ENCODE measurements at places on chromosomes 11 and 22. TPM values are rescaled to one million over a fixed set of nuclear protein-coding genes. Genes with fewer than 3 reads are reported as not detected.

- H3K36me3 ChIP-seq = no peaks in the 10 kb centered on the region
- no peaks in the 10 kb centered on the region for H3K4me1 ChIP-seq
- H3K4me3 ChIP-seq = no peak overlapping the region
- H3K27me3 ChIP-seq = no peaks in the 10 kb centered on the region
- DNase-seq = no peak
- H3K27ac ChIP-seq = no peak overlapping the region
These were observed 642.9 kb upstream of the KIRREL3 start for GRCh38 chr11:127643268-127644058.

GRCh38 chr11:128462922-128463321 lies 124.4 kb downstream of the ETS1 start:
- peak overlapping the region; percentile 8 for H3K27ac ChIP-seq
- H3K4me3 ChIP-seq = no peak overlapping the region
- H3K4me1 ChIP-seq = peaks cover 1% of the 10 kb centered on the region

GRCh38 chr11:61709572-61709971 lies 29.4 kb downstream of the DAGLA start:
- H3K36me3 ChIP-seq = no peaks in the 10 kb centered on the region
- H3K27me3 ChIP-seq = no peaks in the 10 kb centered on the region
- no peak for DNase-seq
- no peak overlapping the region for H3K4me3 ChIP-seq
- H3K27ac ChIP-seq = no peak overlapping the region

- H3K27me3 ChIP-seq = no peaks in the 10 kb centered on the region
- peak; percentile 42 for DNase-seq
- H3K4me3 ChIP-seq = peak overlapping the region; percentile 20
- no peaks in the 10 kb centered on the region for H3K36me3 ChIP-seq
These were observed 27.6 kb upstream of the TOLLIP start for GRCh38 chr11:1336836-1337646.

- no peaks in the 10 kb centered on the region for H3K27me3 ChIP-seq
- H3K4me3 ChIP-seq = no peak overlapping the region
These were observed 985.6 kb downstream of the BRD1 start for GRCh38 chr22:48841881-48842582.

DNA sequence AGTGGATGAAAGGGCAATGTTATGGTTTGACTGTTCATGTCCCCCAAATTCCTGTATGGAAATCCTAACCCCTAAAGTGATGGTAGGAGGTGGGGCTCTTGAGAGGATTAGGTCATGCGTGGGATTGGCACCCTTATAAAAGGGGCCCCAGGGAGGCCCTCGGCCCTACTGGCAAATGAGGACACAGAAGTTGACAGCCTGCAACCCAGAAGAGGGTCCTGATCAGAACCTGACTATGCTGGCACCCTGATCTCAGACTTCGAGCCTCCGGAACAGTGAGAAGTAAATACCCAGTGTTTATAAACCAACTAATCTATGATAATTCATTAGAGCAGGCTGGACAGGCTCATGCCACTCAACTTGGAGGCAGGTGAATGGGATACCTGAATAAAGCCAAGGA lies 8.7 kb downstream of the IFITM10 start:
- H3K4me1 ChIP-seq = no peaks in the 10 kb centered on the region
- no peaks in the 10 kb centered on the region for H3K27me3 ChIP-seq

DNA sequence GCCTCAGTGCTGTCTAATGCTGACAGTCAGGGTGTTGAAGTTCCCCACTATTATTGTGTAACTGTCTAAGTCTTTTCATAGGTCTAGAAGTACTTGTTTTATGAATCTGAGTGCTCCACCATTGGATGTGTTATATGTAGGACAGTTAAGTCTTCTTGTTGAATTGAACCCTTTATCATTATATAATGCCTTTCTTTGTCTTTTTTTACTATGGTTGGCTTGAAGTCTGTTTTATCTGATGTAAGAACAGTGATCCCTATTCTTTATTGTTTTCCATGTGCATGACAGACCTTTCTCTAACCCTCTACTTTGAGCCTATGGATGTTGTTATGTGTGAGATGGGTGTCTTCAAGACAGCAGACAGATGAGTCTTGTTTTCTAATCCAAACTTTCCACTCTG lies 107.8 kb upstream of the C11orf58 start:
- no peaks in the 10 kb centered on the region for H3K27me3 ChIP-seq
- no peak for DNase-seq
- no peak overlapping the region for H3K4me3 ChIP-seq
- H3K27ac ChIP-seq = no peak overlapping the region
- no peaks in the 10 kb centered on the region for H3K4me1 ChIP-seq
- H3K36me3 ChIP-seq = no peaks in the 10 kb centered on the region

DNA sequence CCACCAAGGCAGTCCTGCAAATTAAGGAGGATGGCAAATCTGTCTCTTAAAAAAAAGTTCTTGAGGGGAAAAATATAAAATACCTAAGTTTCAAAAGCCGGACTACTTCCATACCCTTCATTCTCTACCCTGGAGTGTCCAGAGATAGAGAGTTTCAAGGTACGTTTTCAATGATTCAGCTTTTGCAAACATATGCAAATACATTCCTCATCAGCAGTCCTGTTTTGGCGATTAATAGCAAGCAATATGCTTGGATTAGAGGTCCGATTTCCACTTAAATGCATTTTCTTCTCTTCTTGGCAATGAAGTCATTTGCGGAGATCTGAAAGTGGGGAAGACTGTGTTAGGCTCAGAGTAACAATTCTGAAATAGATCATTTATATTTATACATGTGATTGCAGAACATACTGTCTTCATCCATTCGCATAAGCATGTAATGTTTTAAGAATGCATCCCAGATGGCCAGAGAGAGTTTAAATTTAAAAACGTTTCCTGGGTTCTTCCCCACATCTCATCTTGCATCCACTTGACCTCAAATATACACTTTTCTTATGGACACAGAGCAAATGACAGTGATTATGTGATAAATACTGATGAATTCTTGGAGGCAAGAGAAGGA lies 13.8 kb upstream of the TFIP11 start:
- no peak overlapping the region for H3K27ac ChIP-seq
- no peaks in the 10 kb centered on the region for H3K36me3 ChIP-seq
- H3K4me1 ChIP-seq = no peaks in the 10 kb centered on the region
- no peak overlapping the region for H3K4me3 ChIP-seq
- DNase-seq = no peak

DNA sequence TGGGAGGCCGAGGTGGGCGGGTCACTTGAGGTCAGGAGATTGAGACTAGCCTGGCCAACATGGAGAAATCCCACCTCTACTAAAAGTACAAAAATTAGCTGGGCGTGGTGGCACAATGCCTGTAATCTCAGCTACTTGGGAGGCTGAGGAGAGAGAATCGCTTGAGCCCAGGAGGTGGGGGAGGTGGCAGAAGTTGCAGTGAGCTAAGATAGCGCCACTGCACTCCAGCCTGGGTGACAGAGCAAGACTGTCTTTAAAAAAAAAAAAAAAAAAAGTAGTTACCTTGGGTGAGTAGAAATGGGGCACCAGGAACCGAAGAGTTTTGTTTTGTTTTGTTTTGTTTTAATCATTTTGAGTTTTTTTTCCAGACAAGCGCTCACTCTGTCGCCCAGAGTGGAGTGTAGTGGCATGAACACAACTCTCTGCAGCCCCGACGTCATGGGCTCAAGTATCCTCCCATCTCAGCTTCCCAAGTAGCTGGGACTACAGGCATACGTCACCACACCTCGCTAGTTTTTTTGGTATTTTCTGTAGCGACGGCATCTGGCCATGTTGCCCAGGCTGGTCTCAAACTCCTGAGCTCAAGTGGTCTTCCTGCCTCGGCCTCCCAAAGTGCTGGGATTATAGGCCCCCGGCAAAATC lies 15.8 kb downstream of the THAP12 start:
- H3K36me3 ChIP-seq = no peaks in the 10 kb centered on the region
- no peak overlapping the region for H3K4me3 ChIP-seq
- H3K27ac ChIP-seq = no peak overlapping the region
- no peak for DNase-seq
- H3K4me1 ChIP-seq = peaks cover 13% of the 10 kb centered on the region

- H3K4me1 ChIP-seq = no peaks in the 10 kb centered on the region
- H3K27me3 ChIP-seq = no peaks in the 10 kb centered on the region
- H3K36me3 ChIP-seq = no peaks in the 10 kb centered on the region
- H3K27ac ChIP-seq = no peak overlapping the region
- no peak overlapping the region for H3K4me3 ChIP-seq
These were observed 48.0 kb downstream of the IGLL5 start for GRCh38 chr22:22935546-22936157.

- H3K27me3 ChIP-seq = no peaks in the 10 kb centered on the region
- no peaks in the 10 kb centered on the region for H3K4me1 ChIP-seq
- H3K36me3 ChIP-seq = no peaks in the 10 kb centered on the region
- no peak overlapping the region for H3K4me3 ChIP-seq
- no peak for DNase-seq
These were observed 41.6 kb downstream of the EIF3F start for GRCh38 chr11:8028766-8029165.

GRCh38 chr22:38799265-38800002 lies 5.5 kb upstream of the DNAL4 start:
- H3K27ac ChIP-seq = no peak overlapping the region
- H3K4me3 ChIP-seq = no peak overlapping the region
- no peak for DNase-seq
- H3K27me3 ChIP-seq = no peaks in the 10 kb centered on the region
- H3K36me3 ChIP-seq = no peaks in the 10 kb centered on the region
- no peaks in the 10 kb centered on the region for H3K4me1 ChIP-seq

DNA sequence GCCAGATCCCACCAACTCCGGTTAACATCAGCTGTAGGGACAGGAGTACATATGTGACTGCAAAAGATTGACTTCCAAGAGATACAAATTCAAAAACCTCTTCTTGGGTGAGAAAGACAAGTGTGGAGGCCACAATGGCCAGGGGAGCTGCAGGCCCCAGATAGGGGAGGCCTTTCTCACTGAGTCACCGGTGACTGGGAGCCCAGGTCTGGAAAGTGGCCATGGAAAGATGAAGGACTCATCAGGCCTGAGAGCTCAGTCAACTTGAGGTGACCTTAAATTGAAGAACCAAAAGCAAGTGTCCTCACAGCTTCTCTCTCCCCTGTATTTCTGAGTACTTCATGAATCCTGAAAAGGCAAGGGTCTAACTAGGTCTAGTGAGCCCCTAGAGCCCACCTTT lies 90.4 kb upstream of the CLPB start:
- H3K36me3 ChIP-seq = no peaks in the 10 kb centered on the region
- no peaks in the 10 kb centered on the region for H3K4me1 ChIP-seq
- no peak for DNase-seq
- H3K27me3 ChIP-seq = no peaks in the 10 kb centered on the region
- H3K4me3 ChIP-seq = no peak overlapping the region
- H3K27ac ChIP-seq = no peak overlapping the region

DNA sequence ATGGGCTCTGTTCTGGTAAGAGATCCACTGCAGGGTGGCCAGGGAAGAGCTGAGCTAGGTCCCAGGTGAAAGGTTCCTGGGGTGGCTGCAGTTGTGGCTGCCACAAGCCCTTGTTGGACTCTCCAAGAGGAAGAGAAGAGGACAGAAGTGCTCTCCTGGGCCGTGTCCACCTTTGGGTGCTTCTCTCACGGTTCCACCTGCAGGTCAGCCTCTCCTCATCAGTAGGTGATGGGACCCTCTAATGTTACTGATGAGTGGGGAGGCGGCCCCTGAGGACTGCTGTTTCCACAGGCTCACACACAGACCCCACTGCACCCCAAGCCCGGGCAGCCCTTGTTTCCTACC lies 804.9 kb downstream of the BRD1 start:
- no peak overlapping the region for H3K4me3 ChIP-seq
- DNase-seq = no peak
- H3K36me3 ChIP-seq = no peaks in the 10 kb centered on the region
- H3K4me1 ChIP-seq = no peaks in the 10 kb centered on the region
- no peaks in the 10 kb centered on the region for H3K27me3 ChIP-seq

GRCh38 chr11:28939381-28939780 lies 831.2 kb downstream of the METTL15 start:
- H3K4me3 ChIP-seq = no peak overlapping the region
- DNase-seq = no peak
- H3K36me3 ChIP-seq = no peaks in the 10 kb centered on the region
- no peak overlapping the region for H3K27ac ChIP-seq
- no peaks in the 10 kb centered on the region for H3K4me1 ChIP-seq

GRCh38 chr11:67354075-67355022 lies 1.0 kb upstream of the POLD4 start:
- DNase-seq = peak; percentile 94
- H3K27me3 ChIP-seq = no peaks in the 10 kb centered on the region
- peak overlapping the region; percentile 100 for H3K27ac ChIP-seq
- no peaks in the 10 kb centered on the region for H3K36me3 ChIP-seq
- H3K4me1 ChIP-seq = peaks cover 38% of the 10 kb centered on the region

The KCNJ11 gene
- 1.4 TPM for total RNA-seq

The NDUFS3 gene
- total RNA-seq = 266 TPM
